ENCODE measurements at places on chromosomes 3 and 15. TPM values are rescaled to one million over a fixed set of nuclear protein-coding genes. Genes with fewer than 3 reads are reported as not detected.

ADGRG7 gene
- polyA plus RNA-seq = not detected

HRG gene
- not detected for polyA plus RNA-seq

FGF7 gene
- 30.4 TPM for polyA plus RNA-seq

ALPK3 gene
- polyA plus RNA-seq = 0.06 TPM

ADAMTS17 gene
- polyA plus RNA-seq = not detected

GOLGA6L10 gene
- polyA plus RNA-seq = 0.44 TPM

PPM1L gene
- 0.72 TPM for polyA plus RNA-seq

NUP210 gene
- polyA plus RNA-seq = 0.13 TPM

WWTR1 gene
- 94.5 TPM for polyA plus RNA-seq

CCDC9B gene
- 6.0 TPM for polyA plus RNA-seq

CA12 gene
- 13.1 TPM for polyA plus RNA-seq

SMAD3 gene
- 59.4 TPM for polyA plus RNA-seq

CLDN18 gene
- not detected for polyA plus RNA-seq

- no peak for DNase-seq
Observed at GRCh38 chr3:65186268-65186667, 498.5 kb upstream of the ADAMTS9 start.

DNA sequence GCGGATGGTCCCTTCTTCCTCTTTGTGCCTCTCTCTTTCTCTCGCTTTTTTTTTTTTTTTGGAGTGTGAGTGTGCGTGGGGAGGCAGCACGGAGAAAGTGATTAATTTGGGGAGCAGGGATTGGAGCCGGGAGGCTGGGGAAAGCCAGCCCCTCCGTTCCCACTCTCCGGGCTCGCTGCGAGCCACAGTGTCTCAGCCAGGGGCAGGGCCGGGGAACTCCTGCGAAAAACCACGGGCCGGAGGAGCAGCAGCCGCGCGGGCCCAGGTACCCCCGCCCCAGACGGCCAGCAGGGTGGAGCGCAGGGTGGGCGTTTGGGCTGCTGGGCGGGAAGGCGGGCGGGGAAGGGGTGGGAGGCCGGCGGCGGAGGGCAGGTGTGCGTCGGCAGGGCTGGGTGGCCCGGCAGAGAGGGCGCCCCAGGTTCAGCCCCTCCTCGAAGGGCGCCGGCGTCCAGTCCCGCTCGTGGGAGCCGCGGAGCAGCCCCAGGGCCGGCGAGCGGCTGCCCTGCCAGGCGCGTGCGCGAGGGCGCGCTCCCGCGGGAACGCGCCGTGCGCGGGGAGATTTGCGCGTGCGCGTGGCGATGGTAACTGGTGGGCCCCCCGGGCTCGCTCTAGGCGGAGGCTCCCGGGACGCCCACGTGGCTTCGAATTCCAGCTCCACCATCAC, 1.4 kb downstream of the CHL1 start:
- DNase-seq = no peak

GRCh38 chr3:168028086-168028485, 67.6 kb downstream of the GOLIM4 start:
- DNase-seq = no peak

DNA sequence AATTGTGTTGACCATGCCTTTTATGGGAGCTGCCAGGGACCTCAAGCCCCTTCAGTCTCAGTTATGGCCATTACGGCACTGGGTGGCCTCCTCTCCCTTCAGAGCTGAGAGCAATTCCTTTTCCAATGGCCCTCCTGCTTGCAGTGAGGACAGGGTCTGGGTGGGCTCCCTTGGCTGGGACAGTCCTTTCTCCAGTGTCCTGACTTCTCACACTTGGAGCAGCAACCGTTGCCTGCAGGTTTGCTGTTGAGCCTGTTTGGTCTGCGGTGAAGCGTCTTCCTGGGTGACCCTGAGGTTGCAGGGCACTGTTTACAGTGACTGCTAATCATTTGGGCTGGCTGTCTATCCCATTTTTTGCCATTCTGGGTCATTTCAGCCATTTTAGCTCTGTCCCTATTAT, 3.5 kb upstream of the CCDC80 start:
- DNase-seq = no peak

GRCh38 chr3:17850448-17850847, 108.0 kb upstream of the TBC1D5 start:
- peak; percentile 37 for DNase-seq

DNA sequence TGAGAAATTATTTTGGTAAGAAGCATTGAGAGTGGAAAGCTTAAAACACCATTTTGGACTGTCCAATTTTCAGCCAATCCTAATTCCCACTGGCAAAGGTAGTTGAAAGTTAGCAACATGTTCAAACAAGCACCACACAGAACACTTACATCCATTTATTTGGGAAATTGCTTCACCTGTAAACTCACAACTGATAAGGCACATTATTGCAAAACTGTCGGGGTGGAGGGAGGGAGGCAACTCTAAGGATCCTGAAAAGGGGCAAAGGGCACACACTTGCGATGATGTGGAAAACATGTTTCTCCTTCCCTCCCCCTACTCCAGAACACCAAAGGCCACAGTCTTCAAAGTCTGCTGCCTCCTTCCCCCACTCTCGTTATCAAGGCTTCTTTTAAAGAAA, 9.4 kb downstream of the TMEM41A start:
- DNase-seq = no peak

DNA sequence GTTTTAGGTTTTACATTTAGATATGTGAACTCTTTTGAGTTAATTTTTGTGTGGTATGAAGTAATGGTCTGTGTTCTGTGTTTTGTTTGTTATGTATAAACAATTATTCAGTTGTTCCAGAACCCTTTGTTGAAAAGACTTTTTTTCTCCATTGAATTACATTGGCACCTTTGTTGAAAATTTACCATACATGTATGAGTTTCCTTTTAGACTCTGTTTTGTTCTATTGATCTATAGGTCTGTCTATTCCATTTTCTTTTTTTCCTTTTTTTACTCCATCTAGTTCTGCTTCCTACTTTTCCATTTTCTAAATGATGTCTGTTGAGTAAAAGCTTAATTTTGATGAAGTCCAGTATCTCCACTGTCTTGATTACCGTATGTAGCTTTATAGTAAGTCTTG, 31.4 kb downstream of the ARIH2 start:
- DNase-seq = no peak

GRCh38 chr3:71185733-71186455, 397.6 kb downstream of the FOXP1 start:
- no peak for DNase-seq

GRCh38 chr3:8743021-8743601, 9.5 kb downstream of the CAV3 start:
- peak; percentile 47 for DNase-seq

- no peak for DNase-seq
Observed at GRCh38 chr3:78221300-78221699, 1181.4 kb downstream of the ROBO2 start.

DNA sequence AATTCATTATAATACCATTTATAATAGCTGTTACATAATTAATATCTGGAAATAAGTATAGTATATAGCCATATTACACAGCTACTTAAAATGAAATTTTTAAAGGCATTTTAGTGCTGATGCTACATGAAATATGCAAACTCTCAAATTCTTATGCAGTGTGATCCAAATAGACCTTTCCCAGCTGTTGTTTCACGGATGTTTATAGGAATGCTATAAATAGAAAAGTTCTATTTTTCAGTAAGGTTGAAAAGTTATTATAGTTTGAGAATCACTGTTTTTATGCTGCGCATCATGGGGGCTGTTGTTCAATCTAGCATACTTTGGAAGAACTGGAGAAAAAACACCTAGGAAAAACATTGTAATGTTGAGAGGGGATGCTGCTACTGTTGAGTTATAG, 147.7 kb upstream of the TRIM42 start:
- DNase-seq = no peak

GRCh38 chr3:111768571-111769100, 90.4 kb upstream of the PHLDB2 start:
- peak; percentile 42 for DNase-seq

DNA sequence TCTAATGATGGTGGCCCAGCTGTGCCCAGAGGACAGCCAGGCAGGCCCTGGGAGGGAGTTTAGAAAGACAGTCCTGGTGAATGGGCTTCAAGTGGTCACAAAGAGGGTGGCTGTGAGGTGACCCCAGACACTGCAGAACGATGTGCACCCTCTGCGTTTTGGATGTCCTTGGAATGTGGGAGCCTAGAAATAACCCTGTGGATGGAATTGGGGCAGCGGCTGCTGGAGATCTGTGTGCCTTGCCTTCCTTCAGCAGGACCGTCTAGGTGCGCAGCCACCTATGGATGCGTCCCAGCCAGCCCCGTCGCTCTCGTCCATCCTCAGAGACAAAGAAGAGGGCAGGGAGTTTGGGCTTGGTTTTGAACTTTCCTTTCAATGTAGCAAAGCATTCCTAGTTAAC, 46.5 kb downstream of the KLHL25 start:
- DNase-seq = no peak

GRCh38 chr3:10447110-10447509, 58.3 kb downstream of the ATP2B2 start:
- no peak for DNase-seq

- DNase-seq = no peak
Observed at GRCh38 chr3:32895701-32896100, 55.7 kb upstream of the CCR4 start.

DNA sequence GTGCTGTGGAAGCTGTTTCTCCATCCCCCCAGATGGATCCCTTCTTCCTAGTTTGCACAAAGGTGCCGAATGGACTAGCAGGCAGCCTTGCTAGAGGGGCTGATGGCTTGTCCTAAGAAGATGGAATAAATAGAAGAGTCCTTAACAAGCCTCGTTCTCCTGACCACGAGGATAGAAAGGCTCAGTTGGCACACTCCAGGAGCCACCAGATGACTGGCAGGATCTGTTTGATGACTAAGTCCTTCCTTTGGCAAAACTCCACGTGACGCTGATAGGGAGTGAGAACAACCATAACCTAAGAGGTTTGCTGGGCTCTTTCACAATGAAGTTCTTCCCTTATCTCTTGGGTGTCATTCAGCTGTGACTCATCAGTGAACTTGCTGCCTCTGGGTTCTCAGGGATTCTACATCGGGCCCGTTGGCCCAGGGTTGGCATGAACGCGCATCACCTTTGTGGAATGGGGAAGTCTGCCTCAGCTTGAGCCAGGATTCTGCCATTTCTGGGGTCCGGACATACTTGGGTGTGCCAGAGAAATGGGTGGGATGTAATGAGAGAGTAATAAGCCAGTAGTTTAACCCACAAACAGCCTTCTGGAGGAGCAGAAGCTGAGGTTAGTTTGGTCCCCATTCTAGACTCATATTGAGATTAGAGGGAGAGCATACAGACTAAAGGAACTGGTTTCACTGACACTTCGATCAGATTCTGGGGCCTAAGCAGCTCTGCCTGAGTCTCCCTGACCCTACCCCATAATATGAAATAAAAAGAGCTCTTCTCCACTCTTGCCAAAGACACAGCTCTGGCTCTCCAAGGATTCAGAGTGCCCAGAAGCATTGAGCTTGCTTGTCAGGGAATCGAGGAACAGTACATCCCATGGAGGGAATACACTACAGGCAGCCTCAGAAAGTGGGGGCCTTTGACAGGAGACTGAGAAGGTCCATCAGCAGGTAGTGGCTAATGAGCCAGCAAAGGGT, 2.0 kb upstream of the MELTF start:
- DNase-seq = peak; percentile 82
